Stimulated activated naive CD4-positive, alpha-beta T cell treated with Interleukin-2 at 50 U/mL for 16 hours (primary cell): ENCODE measurements at places on chromosomes 3 and 15.

DNA sequence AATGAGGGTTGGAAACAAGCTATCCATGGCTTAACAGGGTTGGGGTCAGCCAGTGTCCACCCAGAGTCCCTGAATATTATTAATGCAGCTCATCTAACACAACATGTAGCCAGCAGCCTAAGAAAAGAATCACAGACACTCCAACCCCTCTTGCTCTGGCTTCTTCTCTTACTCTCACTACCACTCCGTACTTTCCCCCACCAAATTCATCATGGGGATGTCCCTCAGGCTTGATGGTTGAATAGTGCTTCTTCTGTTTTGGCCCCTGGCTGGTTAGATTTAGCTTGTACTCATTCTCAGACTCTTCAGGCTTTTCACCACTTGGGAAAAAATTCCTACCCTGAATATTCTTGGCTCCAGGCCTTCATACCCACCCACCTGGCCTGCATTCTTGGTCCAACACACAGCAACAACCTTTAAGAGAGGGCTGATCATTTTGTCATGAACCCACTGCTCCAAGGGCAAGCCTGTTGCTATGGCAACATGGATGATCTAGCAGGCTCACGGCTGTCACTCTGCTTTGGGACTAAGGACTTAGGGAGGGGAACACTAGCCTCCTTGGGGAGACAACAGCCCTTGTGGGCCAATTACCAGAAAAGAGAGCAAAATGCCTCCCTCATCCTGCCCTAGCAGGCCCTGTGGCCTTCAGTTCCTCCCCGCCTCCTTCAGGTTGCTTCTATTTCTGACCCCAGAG, 9.4 kb upstream of the MED12L start:
- DNase-seq: no peak

- DNase-seq: no peak
These were observed 289.7 kb upstream of the DNAJC19 start for GRCh38 chr3:181279239-181279565.

DNA sequence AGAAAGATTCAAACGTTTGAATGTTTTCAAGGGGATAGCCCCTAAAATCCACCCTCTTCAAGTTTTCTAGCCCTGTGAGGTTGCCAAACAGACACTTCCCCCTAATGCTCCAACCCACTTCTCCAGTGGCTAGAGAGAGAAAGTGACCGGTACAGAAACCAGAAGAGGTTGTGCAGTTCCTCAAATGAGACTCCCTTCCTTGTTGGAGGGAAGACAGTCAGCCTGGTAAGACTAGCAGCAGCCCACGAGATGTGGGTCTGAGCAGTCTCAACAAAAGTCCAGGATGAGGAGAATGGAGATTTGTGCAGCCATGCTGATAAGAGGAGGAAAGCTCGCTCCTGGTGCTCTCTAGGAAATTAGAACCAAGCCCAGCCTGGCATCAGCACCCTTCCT, 222.8 kb upstream of the TPRG1 start:
- DNase-seq: no peak

- no peak for DNase-seq
These were observed 183.6 kb downstream of the MCTP2 start for GRCh38 chr15:94414916-94415315.

DNA sequence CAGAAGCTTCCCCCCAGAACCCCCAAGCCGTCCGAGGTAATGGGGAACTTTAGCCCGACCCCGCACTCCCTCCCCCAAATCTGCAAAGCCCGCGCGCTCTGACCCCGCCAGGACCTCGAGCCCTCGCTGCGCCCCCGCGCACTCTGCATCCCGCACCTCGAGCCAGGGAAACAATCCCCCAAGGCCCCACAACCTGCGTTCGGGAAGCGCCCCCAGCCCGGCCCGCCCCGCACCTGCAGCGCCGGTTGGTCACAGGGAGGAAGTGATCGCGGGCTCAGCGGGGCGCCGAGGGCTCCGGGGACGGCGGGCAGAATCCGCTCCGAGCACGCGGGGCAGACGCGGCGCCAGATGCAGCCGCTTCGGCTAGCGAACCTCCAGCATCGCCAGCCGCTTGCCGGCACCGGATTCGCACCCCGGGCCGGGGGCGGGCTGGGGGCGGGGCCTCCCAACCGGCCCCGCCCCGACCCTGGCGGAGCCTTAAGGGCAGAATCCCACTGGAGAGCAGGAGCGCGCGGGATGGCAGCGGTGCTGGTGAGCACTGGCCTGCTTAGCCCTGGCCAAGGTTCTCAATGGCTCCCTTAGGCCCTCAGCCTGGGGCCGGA, at the start of gene CAMKV:
TSS of gene CAMKV (minus strand) at position 382 of the 602 bp plus-strand sequence. CDS start 7,518 bp downstream, outside the sequence.
- peak; percentile 24 for DNase-seq

GRCh38 chr3:113174801-113175485, 36.4 kb upstream of the BOC start:
- DNase-seq: no peak

GRCh38 chr15:36359286-36359685, 220.1 kb upstream of the CDIN1 start:
- no peak for DNase-seq

DNA sequence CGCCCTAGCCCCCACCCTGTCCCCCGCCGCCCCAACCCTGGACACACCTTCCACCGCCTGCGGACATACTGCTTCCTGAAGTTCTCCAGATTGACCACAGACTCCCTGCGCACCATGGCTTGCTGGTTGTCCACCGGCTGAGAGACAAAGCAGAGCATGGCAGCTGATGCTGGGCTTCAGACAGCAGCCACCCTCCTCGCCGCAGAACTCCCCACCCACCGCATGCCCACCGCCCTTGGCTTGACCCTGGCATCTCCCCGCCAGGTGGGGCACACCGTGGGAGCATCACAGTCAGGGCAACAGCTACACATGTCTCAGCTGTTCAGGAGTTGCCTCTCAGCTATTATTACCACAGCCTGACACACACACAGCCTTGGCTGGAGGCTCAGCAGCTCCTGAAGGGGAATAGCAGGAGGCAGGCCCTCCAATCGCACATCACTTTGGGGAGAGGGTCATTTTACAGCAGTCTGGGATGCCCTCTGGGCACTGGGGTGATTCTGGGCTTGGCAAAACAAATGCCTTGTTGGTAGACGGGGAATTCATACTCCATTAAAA, 78.4 kb upstream of the HERC1 start:
- DNase-seq: no peak

DNA sequence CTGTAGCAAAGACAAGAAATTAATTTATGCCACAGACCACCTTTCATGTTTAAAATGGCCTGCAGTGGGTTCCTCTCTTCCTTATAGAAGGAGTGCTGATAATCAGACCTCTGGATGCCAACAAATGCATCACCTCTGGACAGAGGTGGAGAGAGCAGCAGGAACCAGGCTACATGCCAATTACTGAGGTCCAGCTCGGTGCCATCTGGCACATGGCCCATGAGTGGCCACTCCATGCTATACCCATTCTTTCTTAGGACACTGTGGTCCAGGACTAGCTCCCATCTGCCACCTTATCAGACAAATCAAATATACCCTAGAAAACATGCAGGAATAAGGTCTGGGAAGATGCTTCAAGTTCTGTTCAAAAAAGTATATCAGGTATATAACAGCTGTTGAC, 60.7 kb downstream of the TBC1D2B start:
- no peak for DNase-seq

- DNase-seq: no peak
These were observed 25.3 kb downstream of the FOXL2 start for GRCh38 chr3:138921316-138922292.

DNA sequence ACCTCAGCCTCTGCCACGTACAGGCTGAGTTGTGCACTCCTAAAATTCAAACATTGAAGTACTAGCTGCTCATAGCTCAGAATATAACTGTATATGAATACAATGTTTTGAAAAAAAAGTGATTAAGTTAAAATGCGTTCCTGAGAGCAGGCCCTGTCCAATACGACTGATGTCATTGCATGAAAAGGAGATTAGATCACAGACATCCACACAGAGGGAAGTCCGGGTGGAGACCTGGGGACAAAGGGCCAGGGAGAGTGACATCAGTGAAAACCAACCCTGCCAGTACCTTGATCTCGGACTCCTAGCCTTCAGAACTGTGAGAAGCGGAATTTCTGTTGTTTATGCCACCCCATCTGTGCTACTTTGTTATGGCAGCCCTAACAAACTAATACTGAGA, 311.4 kb upstream of the NR2F2 start:
- DNase-seq: no peak

DNA sequence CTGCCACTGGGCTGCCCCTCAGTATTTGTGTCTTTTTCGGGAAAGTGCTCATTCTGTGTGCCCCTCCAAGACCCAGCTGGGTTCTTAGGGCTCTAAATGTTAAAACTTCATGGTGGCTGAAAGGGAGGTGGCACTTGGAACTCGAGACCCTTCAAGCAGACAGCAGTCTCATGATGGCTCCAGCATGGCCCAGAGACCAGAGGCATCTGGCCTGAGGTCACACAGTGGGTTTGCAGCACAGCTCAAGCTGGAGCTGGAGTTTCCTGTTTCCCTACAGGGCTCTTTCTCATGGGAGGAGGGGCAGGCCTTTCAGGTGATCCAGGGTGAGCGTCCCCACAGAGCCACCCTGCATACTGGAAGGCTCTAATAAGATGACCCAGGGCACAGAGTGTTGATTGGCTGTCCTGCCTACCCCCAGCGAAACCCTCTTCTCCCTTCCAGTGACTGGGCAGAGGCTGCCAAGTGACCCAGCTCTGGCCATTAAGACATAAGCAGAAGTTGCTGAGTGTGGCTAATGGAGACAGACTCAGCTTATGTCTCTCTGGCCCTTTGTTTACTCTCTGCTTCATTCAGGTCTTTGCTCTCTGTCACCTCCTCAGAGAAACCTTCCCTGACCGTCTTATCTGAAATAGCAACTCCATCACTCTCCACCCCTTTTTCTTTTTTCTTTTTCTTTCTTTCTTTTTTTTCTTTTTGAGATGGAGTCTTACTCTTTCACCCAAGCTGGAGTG, 166.6 kb upstream of the SMAD3 start:
- DNase-seq: no peak
